ENCODE measurements at places on chromosomes 6 and 20.
A peak's percentile ranks its signal among the peaks of the same experiment; 100 is the strongest.

DNA sequence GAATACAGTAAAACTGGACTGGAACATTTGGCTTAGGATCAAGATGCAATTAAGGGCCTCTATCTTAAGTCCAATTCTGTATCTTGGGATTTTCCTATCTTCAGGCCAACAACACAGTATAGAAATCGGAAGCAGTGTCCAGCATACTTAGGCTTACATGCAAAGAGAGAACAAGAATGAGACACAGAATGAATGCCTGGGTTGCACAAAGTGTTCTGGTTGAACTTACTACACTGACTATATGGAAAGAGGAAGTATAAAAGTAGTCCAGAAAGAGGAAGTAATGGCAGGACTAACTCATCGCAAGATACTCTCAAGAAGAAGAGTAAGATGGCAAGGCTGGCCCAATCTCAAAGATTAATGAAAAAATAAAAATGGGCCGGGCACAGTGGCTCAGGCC lies 87.6 kb downstream of the BTBD9 start:
- DNase-seq: no peak

- no peak for DNase-seq
Observed at GRCh38 chr6:143198312-143198711, 137.6 kb downstream of the AIG1 start.

GRCh38 chr20:48750941-48751635 lies 76.7 kb downstream of the PREX1 start:
- DNase-seq: no peak

- DNase-seq: no peak
Observed at GRCh38 chr6:13593720-13594119, 19.3 kb downstream of the SIRT5 start.

DNA sequence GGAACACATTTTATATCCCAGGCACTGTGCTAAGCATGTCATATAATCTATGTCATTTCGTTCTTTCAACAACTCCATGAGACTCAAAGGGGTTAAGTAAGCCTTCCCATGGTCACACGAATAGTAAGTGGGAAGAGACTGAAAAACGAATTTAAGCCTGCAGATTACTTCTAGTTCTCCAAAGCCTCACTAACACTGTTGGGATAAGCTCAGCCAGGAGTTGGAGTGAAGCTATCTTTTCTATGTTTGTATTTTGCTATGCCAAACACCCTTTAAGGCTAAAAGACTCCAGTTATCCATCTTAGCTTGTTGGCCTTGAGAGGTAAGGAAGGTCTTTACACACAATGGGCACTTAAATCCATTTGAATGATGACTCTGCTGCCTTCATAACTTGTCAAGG lies 148.1 kb upstream of the UST start:
- DNase-seq: no peak

DNA sequence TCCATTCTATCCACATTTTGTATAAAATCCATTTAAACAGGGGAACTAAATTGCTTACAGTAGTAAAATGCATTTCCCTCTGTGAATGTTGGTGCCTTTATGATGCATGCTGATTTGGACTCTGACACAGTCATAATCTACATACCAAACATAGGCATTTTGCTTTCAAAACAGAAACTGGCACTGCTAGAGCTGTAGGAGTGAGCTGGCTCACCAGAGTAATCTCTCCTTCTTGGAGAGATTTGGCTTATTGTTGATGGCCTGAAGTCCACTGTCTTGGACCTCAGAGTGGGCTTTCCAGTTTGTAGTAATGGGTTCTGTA lies 363.2 kb upstream of the FLRT3 start:
- no peak for DNase-seq

DNA sequence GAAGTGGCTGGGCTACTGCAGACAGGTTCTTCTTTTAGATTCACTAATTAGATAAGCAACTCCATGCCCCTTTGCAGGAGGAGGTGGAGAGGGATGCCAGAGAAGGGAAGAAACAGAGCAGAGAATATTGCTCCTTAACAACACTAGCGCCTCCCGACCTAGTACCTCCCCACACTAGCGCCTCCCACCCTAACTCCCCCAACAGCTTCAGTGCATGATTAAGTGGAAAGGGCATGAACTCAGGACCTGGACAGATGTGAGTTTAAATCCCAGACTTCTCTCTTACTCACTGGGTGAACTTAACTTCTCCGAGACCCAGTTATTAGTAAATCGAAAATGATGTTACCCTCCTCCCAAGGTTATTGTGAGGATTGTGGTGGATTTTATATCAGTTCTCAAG lies 25.7 kb downstream of the STX11 start:
- no peak for DNase-seq

DNA sequence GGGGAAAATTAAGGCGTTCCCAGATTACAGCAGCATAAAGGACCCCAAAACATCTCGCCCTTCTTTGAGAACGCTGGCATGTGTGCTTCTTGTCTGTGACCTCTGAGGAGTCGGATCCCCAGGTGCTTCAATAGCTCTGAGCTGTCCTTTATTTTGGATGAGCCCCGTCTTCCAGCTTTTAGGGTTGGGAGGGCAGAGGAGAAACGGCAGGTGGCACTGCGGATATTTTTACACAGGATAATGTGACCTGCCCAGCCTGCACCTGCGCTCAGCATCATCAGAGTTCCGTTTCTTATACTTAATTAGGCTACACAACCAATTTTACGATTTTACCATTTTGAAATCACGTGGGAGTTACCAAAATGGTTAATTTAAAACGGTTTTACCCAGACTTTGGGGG lies 147.7 kb upstream of the RPS6KA2 start:
- no peak for DNase-seq

- DNase-seq: no peak
Observed at GRCh38 chr20:32064667-32065066, 12.6 kb downstream of the HCK start.

DNA sequence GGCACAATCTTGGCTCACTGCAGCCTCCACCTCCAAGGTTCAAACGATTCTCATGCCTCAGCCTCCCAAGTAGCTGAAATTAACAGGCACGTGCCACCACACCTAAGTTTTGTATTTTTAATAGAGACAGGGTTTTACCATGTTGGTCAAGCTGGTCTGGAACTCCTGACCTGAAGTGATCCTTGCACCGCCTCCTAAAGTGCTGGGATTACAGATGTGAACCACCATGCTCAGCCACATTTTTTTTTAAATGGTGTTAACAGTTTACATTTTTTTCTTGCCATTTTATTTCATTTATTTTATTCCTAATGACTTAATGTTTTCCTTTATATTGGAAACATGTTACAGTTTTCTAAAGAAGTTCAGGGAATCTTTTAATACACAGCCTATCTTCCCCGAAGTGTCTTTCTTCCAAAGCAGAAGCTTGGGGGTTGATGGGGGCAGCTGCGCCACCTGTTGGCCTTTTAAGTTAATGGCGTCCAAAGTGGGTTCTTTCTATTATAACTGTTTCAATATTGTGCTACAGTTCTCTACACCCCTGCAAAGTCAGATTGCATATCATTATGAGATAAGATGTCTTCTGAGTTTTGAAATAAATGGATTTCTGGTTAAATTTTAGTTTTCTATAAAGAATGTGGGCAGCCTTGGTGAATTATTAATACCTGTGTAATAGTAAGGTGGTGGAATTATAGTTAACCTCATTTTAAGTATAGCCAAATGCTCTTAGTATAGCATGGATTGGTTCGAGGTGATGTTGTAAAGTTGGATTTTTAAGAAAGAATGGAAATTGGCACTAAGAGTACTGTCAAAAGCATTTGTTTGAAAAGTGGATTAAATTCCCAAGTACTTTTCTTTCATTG lies 42.0 kb upstream of the PLCG1 start:
- DNase-seq: no peak

DNA sequence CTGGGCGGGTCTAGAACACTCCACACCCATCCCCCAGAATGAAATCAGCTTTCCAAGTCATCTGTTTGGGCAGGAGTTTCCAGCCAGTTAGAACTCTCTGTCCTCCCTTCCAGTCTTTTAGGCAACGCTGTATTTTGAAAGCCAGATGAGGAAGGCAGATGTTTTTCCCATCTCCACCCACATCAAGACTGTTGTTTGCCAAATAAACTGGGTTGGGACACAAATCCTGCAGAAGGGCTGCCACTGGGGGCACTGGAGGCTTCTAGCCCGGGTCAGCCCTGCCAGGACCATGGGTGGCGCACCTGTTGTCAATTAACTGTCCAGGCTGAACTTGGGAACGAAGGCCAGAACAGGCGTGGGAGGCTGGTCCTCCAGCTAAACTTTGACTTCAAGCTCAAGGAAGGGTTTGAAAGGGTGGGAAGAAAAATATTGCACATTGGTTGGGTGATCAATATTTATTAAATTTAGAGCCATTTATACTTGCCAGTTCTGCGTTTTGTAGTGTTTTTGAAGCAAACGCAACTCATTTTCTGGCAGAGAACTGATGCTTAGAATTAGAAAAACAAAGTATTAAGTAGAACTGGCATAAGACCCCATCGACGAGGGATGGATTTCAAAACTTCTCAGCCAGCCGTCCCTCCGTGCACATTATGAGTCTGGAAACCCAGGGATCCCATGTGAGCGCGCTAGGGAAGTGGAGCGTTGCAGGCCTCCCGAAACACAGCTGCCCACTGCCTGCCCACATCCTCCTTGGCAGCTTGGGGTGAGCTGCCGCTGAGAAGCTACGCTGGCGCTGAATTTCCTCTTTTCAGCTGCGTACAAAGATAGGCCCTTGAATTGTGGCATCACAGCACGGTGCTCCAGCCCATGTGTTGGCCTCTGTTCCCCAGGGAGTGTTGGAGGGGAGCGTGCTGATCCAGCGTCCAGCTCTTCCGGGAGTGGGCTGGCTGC lies 297.4 kb downstream of the QKI start:
- no peak for DNase-seq

GRCh38 chr20:63354636-63355350 lies 6.4 kb downstream of the CHRNA4 start:
- DNase-seq: no peak

- no peak for DNase-seq
Observed at GRCh38 chr6:45663251-45664221, 285.8 kb upstream of the SUPT3H start.

- DNase-seq: no peak
Observed at GRCh38 chr6:39086294-39086693, 28.7 kb downstream of the SAYSD1 start.

GRCh38 chr20:1669304-1669703 lies 11.7 kb upstream of the SIRPG start:
- peak; percentile 100 for DNase-seq

DNA sequence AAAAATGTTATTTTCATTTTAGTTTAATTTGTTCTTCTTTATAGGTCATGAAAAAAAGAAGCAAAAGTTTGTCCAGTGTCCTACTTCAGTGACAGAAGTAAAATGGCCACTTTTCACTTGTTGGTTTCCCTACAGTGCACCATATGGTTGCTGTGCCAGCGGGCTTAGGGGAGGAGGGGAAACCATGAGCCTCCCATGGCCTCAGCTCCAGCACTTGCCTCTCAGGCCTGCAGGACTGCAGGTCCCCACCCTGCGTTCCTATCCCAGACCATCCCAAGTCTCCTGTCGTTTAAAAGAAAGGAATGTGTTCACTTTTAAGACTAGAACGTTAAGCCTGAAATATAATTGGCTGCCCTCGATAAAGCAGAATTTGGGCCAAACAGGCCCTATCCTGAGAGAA lies 210.0 kb upstream of the TAB2 start:
- DNase-seq: no peak

DNA sequence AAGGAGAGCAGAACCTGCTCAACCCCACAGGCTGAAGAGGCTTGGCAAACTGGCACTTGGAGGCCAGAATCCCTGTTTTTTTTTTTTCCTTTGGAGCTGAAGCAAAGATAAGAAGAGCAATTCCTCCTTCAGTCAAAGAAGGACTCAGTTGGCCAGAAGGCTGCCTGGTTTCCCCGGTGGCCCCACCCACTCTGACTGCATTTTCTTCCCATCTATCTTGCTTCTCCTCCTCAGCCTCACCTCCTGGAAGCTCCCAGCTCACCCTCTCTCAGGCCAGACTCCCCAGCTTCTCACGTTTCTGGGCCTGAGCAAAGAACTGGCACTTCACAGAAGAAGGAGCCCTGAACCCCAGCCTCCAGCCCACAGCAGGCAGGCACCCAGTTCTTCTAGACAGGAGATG lies 2.4 kb downstream of the LRFN2 start:
- no peak for DNase-seq

- no peak for DNase-seq
Observed at GRCh38 chr6:37354526-37355384, 972 bp downstream of the RNF8 start.

- DNase-seq: no peak
Observed at GRCh38 chr20:38862226-38862625, 56.7 kb downstream of the PPP1R16B start.

GRCh38 chr20:9403448-9403847 lies 110.9 kb upstream of the LAMP5 start:
- DNase-seq: no peak

GRCh38 chr20:5766085-5766764 lies 16.0 kb downstream of the SHLD1 start:
- no peak for DNase-seq

DNA sequence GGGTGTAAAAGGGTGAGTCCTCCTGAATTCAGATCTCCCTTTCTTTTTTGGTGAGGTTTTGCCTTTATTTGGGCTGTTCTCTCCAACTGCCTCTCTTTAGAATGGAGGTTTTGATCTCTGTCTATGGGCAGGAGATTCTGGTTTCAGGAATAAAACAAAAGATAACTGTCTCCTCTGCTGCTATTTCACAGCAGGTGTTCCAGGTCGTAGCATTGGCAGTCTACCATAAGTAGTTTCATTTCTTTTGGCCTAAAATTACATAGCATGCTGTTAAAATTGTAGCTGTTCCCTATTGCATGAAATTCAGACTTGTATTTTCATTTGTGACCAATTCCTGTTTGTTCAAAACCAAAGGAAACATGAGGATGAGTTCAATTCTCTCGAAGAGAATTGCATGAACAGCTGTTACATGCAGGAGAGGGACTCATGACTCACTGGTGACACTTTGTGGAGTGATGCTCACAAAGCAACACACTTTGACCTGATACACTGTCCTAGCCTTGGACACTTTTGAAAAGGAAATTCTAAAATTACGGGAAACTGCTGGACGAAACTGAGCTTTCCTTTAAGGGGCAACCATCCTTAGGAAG lies 76.8 kb upstream of the SIRPG start:
- DNase-seq: peak; percentile 40

GRCh38 chr6:72386324-72386723 lies 235.5 kb upstream of the KCNQ5 start:
- no peak for DNase-seq

- DNase-seq: no peak
Observed at GRCh38 chr6:41651246-41651961, 13.1 kb downstream of the MDFI start.

GRCh38 chr6:32271429-32271828 lies 47.6 kb upstream of the NOTCH4 start:
- no peak for DNase-seq

DNA sequence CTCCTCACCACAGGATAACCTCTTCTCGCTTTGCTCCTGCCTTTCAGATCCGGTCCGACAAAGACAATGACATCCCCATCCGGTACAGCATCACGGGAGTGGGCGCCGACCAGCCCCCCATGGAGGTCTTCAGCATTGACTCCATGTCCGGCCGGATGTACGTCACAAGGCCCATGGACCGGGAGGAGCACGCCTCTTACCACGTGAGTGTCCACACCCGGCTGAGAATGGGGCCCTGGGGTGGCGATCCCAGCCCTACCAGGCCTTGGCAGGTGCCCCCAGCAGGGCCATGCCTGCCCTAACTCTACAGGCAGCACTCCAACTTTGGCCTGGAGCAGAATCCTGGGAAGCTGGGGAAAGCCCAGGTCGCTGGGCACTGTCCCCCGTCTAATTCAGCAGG lies 221.1 kb downstream of the TAF4 start:
- DNase-seq: no peak
